ENCODE measurements at places on chromosomes 12 and 14.
A peak's percentile ranks its signal among the peaks of the same experiment; 100 is the strongest.

DNA sequence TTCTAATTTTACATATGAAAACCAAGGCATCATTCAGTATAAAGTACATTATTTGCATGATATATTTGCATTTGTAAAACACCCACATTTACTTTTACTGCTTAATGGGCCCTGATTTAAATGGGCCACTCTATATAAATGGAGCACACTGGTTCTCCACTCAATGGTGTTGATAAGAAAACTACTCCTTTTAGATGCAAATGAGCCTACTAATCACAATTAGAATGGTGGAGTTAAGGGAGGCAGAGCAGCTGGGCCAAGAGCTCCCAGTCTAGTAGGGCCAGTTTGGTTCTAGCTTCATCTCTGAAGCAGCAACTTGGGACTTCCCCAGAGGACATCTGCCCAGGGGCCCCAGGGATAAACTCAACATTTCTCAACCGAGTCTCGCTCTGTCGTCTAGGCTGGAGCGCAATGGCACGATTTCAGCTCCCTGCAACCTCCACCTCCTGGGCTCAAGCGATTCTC is 120.7 kb downstream of the FOXN3 start:
- peak; percentile 49 for DNase-seq

DNA sequence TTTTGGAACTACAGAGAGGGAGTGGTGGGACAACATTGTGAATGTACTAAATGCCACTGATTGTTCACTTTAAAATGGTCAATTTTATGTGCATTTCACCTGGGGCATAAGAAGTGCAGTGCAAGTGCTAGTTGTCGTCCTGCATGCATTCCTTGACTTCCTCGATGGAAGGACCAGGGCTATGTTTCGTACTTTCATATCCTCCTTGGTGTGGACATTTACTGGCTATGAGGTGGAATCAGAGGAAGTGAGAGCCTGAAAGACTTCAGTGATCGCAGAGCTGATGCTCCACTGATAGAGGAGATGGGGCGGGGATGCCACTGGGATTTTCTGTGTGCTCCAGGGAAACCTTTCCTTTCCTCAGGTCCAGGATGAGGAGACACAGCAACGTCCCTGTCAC is 54.1 kb upstream of the DDX11 start:
- DNase-seq: no peak

GRCh38 chr12:6963016-6963731 is 7.3 kb downstream of the PHB2 start:
- DNase-seq: peak; percentile 86

GRCh38 chr12:111687255-111687654 is 1.4 kb downstream of the ACAD10 start:
- peak; percentile 27 for DNase-seq

- no peak for DNase-seq
Observed at GRCh38 chr12:45781080-45781479, 51.6 kb downstream of the ARID2 start.

- peak; percentile 76 for DNase-seq
Observed at GRCh38 chr14:39988939-39989338, 556.7 kb upstream of the FBXO33 start.

DNA sequence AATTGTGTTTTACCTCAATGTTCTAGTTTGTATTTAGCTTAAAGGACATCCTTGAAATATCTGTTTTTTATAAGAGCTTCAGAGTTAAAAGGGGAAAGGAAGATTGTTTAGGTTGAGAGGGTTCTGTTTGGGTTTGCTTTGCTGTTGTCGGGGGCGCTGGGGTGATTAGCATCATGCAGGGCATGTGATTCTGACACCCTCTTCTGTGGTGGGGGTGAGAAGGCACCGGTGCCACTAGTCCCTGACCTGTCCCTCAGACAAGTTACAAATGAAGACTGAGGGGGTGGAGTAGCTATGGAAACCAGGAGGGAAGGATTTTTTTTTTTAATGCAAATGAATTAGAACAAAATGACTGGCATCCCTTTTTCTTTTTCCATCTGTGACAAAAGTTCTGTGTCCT is 291.3 kb downstream of the RPAP3 start:
- DNase-seq: peak; percentile 30

DNA sequence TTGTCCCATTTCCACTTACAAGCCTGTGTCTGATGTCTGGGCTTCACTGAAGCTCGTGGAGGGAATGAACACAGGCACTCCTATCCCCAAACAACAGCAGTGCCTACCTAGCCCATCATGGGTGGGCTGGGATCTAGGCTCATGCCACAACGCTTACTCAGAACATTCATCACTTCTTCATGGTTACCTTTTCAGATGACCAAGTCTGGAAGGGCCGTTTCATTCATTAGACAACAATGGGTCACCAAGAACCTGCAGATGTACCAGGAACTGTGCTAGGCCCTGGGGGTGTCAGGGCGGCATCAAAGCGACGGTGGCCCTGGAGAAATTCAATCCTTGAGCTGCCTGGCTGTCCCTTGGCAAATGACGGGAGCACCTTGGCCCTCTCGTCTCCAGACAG is 64.9 kb upstream of the FZD10 start:
- no peak for DNase-seq

DNA sequence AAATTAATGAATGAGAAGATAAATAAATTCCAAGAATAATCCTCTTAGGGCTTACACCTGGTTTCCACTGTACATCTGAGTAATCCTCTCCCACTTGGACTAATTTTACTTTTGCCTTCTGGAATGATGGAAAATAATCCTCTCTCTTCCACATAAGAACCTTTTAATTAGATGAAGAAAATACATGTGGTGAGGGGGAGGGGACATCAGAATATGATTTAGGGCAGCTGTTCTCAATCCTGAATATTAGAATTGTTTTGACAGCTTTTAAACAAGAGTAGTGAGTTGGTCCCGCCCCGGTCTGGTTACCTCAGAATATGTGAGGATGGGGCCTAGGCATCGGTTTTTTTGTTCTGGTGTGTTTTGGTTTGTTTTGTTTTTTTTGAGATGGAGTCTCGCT is 51.5 kb downstream of the HECTD4 start:
- DNase-seq: no peak

GRCh38 chr14:35124127-35124526 is 1.8 kb downstream of the PRORP start:
- DNase-seq: no peak

- no peak for DNase-seq
Observed at GRCh38 chr14:104735830-104736642, 12.0 kb downstream of the ADSS1 start.

GRCh38 chr14:54000341-54000811 is 43.8 kb upstream of the BMP4 start:
- DNase-seq: no peak

GRCh38 chr12:88127855-88128254 is 14.0 kb downstream of the CEP290 start:
- no peak for DNase-seq
